ENCODE measurements at places on chromosomes 2 and 18.

DNA sequence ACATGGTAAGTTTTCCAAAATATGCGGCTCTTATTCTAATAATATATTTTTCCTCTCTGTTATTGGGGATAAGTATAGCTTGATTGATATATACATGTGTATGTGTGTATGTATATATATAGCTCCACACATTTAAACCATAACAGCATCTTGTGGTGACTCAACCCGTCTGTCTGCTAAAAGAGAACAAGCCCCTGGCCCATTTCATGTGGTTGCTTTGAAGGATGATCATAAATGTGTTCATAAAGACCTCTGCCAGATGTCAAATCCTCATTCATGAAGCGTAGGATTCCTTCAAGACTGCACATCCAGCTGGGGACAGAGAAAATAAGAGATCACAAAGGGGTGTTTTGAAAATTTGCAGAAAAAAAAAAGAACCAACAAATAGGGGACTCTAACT lies 79.3 kb downstream of the RHOB start:
- no peak for DNase-seq

DNA sequence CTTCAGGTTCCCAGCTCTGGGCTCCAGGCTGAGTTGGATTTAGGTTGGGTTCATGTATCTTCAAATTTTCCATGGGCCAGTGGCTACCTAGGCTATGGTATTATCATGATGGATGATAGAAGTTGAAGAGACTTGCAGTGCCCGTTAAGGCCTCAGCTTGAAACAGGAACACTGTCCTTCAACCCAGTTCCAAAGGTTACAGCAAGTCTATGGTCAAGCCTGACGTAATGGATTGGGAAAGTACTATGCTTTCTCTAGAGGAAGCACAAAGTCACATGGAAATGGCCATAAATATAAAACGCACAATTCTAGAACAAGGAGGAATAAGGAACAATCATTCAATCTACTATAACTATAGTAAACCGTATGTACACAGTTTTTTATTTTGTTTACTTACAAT lies 593.2 kb downstream of the ZEB2 start:
- no peak for DNase-seq

DNA sequence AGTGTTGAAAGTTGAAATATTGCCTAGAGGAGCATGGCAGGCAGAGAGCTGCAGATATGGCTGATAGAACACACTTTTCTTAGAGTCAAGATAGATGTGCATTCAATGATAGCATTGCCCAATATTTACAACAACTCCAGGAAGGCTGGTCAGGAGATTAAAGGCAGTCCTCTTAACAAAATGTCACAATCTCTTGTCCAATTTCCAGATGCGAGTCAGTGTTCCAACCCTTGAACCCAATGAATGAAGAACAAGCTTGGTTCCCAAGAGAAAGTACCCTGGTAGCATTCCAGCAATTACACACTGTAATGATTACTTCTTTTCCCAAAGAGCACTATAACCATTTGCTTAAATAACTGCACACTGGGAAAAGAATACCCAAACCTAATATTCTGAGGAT lies 839.4 kb upstream of the VRK2 start:
- no peak for DNase-seq

GRCh38 chr2:74602586-74603281 lies 45.4 kb downstream of the M1AP start:
- no peak for DNase-seq

DNA sequence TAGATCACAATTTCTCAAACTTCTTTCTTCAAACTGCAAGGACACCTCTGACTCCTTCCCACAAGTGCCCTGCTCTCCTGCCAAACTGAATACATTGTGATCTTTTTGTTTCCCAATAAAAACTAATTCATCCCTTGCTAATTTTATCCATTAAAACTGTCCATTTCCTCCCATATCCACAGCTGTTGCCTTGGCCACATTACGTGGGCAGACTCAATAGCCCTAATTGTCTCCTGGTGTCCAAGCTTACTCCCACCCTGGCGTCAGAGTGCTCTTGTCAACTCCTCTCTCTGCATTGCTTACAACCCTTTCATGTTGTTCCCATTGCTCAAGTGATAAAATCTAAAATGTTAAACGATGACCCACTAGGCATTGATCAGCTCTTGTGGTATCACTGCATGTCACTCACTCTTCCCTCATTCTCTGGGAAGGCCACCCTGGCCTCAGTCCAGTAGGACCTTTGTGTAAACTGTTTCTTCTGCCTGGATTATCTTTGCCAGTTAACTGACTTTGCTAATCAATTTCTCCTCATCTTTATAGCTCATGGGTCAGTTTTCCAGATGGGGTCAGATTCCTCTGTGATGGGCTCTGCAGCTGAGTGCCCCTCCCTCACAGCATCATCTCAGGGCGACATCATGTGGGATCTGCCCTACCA lies 525.0 kb downstream of the SLC4A3 start:
- no peak for DNase-seq

- no peak for DNase-seq
These were observed 74.4 kb downstream of the KIAA1328 start for GRCh38 chr18:36903215-36903928.

- DNase-seq = no peak
These were observed 12.8 kb upstream of the ONECUT2 start for GRCh38 chr18:57422313-57422872.

DNA sequence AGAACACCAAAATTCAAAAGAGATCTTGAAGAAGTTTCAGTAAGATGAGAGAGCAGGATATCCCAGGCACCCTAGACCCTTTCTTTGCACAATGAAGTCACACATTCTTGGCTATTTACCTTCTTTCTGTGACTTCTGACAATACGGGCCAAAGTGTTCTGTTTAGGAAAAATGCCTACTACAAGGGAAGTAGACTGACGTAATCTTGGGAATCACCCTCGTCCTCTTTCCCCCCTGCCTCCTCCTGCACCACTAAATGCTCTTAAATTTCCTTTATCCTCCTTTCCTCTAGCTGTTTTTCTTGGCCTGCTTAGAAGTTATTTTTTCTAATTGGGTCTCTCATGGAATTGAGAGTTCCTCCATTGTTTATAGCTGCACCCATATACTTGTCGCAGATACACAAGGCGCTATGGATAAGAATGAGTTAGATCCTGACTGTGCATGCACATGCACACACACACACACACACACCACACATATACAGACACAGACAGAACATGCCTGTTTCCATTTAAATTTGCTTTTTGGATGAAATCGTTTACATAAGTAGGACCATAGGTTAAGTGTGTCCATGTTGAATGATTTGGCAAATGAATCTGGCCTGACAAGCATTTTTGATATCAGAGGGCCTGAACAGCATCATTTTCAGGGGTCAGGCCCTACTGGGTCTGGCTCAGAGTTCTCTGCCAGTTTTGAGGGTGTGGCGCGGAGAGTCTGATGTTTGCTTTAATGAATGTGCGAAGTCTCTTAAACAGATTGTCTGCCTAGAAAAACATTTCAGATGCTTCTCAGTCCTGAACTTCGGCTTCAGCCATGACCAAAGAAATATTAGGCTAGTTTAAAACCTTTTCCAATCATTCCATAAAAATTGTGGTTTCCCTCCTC lies 131.9 kb upstream of the NT5C1B start:
- no peak for DNase-seq

DNA sequence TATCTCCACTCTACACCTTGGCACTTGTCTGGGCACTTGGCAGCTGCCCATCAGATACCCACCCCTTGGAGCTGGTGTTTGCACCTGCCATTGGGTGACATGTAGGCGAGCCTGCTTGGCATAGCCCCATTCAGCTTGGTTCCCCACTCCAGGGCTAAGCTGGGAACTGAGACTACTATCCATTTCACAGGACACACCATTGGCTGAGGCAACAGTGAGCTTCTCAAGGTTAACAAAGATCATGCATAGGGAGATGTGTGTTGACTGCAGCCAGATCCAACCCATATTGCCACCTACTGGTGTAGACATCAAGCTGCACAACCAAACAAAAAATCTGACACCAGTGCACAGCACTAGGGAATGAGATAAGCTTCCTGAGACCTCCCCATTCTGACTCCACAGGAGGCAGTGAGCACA lies 1389.8 kb upstream of the TMEFF2 start:
- no peak for DNase-seq

- DNase-seq = no peak
These were observed 442.6 kb downstream of the CMPK2 start for GRCh38 chr2:6423157-6423556.

- no peak for DNase-seq
These were observed 12.0 kb downstream of the CATIP start for GRCh38 chr2:218368621-218369153.

DNA sequence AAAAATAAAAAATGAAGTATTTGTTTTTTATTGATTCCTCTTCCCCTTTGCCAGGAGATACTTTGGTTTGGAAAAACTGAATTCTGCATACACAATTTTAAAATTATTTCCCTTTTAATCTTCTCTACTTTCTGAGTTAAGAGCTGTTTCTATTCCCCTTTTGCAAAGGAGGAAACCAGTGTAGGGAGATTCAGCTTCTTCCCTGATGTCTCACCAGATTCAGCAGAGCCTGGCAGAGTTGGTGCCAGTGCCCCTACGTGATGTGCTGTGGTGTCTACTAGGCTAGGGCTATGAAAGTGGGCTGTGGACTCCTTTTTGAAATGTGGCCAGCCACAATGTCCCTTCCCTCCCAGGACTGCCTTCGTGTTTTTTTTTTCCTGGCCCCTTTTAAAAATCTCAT lies 2.4 kb downstream of the RPE start:
- no peak for DNase-seq

DNA sequence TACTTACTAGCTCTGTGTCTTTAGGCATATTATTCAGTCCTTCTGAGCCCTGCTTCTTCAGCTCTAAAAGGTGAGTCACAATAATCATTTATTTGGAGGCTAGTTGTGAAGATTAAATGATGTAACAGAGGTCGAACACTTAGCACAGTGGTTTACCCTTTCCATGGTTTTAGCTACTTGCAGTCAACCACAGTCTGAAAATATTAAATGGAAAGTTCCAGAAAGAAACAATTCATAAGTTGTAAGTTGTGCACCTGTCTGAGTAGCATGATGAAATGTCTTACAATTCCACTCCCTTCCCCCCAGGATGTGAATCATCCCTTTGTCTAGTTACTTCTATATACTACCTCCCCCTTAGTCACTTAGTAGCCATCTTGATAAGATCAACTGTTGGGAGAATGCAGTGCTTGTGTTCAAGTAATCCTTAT lies 217.6 kb upstream of the THUMPD2 start:
- DNase-seq = peak; percentile 82

- no peak for DNase-seq
These were observed 160.9 kb downstream of the ZEB2 start for GRCh38 chr2:144358979-144359541.

DNA sequence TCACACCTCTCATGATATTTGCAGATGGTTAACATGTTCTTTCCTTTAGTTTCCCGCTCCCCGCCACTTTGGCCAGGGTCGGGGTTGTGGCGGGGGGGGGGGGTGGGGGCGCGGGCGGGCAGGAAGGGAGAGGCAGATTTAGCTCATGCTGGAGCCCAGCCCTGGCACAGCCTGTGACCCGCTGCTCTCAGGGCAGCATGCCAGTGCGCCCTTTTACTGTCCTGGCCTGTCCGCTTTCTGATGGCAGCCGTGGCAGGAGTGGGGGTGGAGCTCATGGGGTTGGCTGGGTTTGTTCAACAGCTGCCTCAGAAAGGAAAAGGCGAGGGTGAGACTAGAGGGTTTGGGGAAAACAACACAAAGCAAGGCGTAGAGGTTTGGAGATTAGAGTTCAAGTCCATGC lies 56.1 kb downstream of the TNP1 start:
- no peak for DNase-seq

- peak; percentile 58 for DNase-seq
These were observed 167.3 kb upstream of the CYRIA start for GRCh38 chr2:16832910-16833309.

DNA sequence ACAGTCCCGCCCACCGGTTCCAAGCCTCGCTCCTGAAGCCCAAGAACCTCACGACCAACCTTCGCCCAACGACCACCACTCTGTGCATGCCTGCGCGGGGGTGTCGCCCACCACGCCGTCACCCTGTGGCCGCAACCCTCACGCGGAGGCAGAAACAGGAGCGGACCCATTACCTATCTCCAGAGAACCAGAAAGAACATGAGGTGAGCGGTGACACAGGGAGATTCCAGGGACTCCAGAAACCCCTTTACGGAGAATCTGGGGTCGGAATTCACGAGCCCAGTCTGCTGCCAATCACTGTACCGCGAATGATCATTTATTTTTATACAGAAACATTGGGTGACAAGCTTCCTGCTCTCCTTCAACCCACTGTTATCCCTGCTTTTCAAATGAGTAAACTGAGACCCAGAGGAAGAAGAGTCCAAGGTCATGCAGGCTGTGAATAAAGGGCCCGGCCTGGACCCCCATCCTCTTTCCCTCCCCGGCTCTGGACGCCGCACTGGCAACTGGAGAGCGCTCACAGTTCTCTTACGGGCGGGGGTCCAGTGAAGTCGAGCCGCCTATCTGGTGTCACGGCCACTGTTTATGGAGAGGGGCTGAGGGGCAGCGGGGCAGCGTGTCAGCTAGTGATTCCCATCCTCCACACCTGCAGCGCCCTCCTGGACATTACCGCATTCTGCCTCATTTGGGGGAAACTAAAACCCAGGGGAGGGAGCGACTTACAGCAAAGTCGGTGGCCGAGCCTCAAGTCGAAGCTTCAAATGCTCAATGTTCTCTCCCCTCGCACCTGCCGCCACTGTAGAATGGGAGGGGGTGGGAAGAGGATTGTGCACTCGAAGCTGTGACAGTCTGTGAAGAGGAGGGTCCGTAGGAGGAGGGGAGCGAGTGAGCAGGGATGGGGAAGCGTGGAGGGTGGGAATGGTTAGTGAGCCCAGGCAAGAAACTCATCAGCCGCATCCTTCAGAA lies 723 bp upstream of the SLC30A3 start:
- DNase-seq = no peak

GRCh38 chr18:55268151-55268601 lies 308.9 kb upstream of the CCDC68 start:
- no peak for DNase-seq

DNA sequence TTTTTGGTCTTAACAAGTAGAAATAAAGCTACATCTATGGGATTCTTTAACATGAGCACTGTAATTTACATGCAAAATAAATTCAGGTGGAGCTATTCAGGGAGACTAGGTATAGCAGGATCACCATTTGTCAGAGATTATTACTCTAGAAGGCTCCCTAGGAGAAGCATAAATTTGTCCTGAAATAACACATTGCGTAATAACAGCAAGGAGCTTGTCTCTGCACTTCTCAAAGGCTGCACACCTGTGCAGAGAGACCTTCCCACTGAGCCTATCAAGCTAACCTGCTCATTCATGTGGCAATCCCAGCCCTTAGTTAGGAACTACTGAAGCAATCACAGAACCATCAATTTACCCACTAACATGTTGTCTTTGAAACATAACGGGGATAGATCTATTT lies 437.4 kb upstream of the MC4R start:
- DNase-seq = no peak

GRCh38 chr2:118988706-118989105 lies 46.7 kb downstream of the MARCO start:
- DNase-seq = no peak

DNA sequence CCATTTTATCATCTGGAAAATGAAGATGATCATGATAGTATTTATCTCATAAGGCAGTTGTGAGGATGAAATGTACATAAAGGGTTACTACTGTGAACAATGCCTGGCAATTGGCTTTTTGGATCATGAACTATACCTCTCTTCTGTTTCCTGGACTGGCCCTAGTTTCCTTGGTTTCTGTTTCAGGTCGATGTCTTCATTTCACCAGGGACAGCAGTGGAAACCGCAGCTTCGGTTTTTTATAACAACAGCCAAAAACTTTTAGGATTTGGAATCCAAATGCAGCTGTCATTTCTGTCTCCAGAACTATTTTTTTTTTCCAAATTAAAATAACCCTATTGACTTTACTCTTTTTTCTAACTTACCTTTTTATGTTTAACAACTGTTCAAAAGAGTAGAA lies 425.1 kb downstream of the RND3 start:
- DNase-seq = no peak

All from bone marrow (tissue), 2 donors.